Naive thymus-derived CD8-positive, alpha-beta T cell (primary cell): ENCODE measurements at places on chromosomes 5 and 9. TPM values are rescaled to one million over a fixed set of nuclear protein-coding genes. Genes with fewer than 3 reads are reported as not detected.

Gene SNCAIP
- total RNA-seq = not detected

- DNase-seq = no peak
These were observed 11.0 kb upstream of the CCDC171 start for GRCh38 chr9:15541872-15542271.

Gene CDC20B
- not detected for total RNA-seq

Gene RGP1
- total RNA-seq = 31.7 TPM

DNA sequence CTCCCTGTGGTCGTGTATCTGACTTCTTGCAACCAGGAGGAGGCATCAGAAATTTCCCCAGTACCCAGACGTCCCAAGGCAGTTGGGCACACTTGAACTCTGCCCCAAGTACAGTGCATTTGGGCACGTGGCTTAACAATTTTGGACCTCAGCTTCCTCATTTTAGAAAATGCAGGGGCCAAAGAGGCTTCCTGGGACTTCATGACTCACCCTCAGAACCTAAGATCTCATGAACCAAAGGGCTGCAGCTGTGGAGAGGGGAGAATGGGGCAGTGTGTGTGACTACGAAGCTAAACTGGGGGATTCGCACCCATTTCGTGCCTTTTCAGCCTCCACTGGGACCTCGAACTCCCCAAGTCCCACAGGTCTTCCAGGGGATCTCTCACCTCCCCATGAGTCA, 59.2 kb downstream of the SYK start:
- no peak for DNase-seq

- DNase-seq = no peak
These were observed 113.5 kb downstream of the MPDZ start for GRCh38 chr9:13165956-13166355.

- DNase-seq = no peak
These were observed 35.9 kb upstream of the PTGS1 start for GRCh38 chr9:122334916-122335315.

Gene FCN1
- 1.3 TPM for total RNA-seq

GRCh38 chr9:89039664-89040063, 48.4 kb downstream of the S1PR3 start:
- DNase-seq = no peak

GRCh38 chr5:169964246-169964645, 16.0 kb downstream of the INSYN2B start:
- no peak for DNase-seq

- no peak for DNase-seq
These were observed 331.0 kb downstream of the GADD45G start for GRCh38 chr9:89935801-89936200.

GRCh38 chr9:69046723-69047122, 11.2 kb downstream of the FXN start:
- DNase-seq = no peak
